ENCODE measurements at places on chromosomes 1 and 21.

DNA sequence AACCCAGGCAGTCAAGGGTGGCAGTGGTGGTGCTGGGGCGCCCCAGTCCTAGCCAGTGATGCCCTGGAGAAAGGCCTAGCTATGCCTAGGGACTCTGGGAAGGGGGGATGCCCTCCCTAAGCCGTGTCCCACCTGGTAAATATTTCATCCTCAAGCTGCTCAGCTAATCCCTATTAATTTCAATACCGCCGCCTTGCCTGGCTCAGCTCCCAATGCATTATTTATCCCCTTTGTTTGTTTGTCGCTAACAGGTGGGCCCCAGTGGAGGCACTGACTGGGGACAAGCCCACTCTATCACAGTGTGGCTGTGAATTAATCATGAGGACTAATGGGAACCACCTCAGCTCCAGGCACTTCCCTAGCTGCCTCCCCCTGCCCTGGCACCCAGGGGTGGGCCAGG, 22.5 kb downstream of the DMAP1 start:
- DNase-seq = no peak

DNA sequence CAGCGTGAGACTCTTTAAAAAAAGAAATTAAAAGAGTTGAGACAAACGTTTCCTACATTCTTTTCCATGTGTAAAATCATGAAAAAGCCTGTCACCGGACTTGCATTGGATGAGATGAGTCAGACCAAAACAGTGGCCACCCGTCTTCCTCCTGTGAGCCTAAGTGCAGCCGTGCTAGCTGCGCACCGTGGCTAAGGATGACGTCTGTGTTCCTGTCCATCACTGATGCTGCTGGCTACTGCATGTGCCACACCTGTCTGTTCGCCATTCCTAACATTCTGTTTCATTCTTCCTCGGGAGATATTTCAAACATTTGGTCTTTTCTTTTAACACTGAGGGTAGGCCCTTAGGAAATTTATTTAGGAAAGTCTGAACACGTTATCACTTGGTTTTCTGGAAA, 31.2 kb downstream of the IFNAR1 start:
- no peak for DNase-seq

- no peak for DNase-seq
Measured at GRCh38 chr21:16633831-16634459, 878.9 kb upstream of the CXADR start.

DNA sequence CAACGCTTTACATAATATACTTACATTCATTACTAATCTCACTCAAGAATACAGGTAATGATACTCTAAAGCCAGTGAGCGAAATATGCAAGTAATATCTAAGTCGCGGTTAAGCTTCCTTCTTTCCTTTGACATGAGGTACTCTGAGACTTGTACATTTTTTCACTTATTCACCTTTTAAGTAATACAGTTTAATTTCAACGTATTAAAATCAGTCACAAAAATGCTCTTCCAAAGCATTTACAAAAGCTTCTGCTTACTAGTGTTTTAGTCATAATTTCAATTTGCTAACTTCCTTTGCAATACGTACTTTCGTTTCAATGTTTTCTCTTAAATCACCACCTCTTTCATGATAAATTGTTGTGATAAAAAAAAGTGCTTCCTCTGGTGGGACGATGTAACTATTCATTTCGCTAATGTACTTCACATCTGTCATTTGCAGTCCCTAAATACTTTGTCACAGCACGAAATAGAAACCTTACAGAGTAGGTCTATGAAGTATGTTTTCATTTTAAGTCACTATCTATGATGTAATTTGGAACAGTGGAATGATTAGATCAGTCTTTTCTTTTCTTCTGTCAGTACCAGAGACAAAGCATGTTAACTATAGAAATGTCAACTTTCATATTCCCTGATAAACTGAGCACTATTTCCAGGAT, 34.0 kb upstream of the ADGRL4 start:
- peak; percentile 68 for DNase-seq

DNA sequence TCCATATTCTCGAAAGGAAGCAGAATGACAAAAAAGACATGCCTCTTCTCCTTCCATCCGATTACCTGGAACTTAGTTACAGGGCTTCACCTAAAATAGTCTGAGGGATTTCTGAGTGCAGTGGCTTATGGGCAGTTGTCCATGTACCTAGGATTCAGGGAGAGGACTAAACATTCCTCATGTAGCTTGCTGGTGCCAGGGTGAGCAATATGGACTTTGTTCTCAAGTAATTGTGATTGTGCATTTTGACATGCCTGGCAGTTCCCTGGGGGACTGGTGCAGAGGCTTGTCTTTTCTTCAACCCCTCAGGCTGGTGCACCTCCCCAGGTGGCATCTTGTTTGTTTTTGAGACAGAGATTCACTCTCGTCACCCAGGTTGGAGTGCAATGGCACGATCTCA, 6.1 kb upstream of the PSEN2 start:
- no peak for DNase-seq
